ENCODE measurements at places on chromosomes 13 and 19.

- no peak for DNase-seq
Measured at GRCh38 chr13:73800011-73800410, 334.2 kb downstream of the KLF12 start.

GRCh38 chr13:27334774-27335435, 64.3 kb downstream of the RASL11A start:
- no peak for DNase-seq

DNA sequence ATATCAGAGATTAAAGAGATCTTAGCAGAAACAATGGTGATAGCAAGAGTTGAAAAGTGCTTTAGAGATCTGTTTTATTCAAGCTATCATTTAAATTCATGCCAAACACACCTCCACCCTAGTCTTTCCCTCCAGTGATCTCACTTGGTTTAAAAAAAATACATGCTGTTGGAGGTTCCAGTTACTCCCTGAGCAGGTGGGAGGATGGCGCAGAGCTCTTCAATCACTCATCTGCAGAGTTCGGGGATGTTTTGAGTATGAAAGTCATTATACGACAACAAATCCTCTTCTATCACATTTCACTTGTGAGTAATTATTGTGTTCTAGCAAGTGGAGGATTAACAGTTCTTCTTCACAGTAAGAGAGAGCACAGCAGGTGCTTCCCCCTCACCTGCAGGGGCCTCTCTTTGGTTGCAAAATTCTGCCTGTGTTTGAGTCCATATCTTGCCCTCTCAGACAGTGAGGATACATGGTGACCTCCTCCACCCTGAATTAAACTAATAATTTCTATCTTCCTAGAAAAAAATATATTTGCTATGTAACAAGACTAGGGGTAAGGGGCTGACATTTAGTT, 376.7 kb downstream of the LIG4 start:
- DNase-seq: no peak

GRCh38 chr19:1074544-1075283, 7.7 kb downstream of the ARHGAP45 start:
- DNase-seq: peak; percentile 90

DNA sequence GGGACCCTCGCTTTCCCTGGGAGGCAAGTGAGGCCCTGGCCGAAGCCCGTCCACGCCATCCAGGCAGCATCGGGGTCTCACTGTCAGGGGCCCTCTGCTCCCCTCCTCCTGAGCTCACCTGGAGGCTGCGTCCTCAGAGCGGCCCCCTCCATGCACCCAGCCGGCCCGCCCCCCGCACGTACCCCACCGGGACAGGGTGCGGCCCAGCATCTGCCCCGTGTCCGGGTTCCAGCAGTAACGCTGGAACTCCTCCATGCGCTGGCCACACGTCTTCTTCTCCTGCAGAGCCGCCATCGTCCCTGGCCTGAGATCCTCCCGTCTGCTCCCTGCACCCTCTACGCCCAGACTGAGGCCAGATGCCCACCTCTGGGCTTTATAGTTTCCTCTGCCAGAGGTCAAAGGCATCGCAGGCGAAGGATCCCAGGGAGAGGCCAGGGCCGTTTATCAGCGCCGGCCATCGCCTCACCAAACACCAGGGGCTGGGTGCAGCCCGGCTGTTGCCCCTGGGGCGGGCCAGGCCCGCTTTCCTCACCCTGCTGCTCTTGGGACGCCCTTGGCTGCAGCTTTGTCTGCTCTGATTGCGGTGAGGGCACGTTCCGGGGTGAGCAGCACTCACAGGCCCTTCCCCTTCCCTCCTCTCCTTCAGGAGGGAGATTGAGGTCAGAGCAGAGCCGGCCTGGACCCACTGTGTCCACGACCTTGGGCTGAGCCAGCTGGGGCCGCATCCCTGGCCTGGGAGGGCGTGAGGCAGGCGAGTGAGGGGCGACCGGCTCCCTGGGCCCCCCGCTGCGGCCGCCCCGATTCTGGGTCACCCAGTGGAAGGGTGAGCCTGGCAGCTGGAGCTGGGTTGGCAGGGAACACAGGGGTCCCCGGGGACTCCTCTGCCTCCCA, at the start of gene ATP4B:
TSS of gene ATP4B (minus strand) at position 348 of the 891 bp plus-strand sequence. CDS start at position 294, 54 bp downstream.
- DNase-seq: no peak

- DNase-seq: no peak
Measured at GRCh38 chr13:94217370-94217769, 262.1 kb downstream of the DCT start.

DNA sequence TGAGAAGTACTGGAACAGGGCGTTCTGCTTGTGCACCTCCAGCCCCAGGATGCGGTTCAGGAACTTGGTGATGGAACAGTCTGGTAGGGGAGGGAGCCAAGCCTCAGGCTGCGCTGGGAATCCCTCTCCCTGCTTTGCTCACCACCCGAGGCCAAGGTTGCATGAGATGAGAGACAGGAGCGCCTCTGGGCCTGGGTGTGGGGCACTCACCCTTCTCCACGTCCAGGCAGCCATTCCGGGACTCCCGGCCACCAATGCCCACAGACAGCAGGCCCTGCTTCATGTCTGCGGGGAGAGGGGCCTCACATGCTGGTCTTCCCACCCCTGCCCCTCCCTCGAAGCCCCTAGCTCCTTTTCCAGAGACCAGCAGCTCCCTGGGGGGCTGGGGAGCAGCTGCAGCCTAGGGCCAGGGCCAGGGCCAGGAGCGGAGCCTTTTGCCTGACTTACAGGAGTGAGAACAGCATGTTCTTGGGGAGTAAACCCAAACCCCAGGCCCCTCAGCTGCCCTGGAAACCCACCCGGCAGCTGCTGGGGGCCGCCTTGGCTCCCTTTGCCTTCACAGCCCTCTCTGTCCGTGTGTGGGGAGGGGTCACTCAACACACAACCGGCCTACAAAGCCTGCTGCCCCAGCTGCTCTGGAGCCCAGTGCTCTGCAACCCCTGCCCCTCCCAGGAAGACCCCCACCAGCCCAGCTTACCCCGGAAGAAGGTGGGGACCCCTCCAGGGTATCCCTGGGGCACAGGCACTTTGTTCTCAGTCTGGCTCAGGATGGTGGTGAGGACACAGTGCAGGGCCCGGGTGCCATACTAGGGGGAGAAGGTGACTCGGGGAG, 7.2 kb downstream of the GPX4 start:
- DNase-seq: no peak

Data from OCI-LY7 (cell line).